ENCODE measurements at places on chromosomes 2 and 18.

- DNase-seq, result no peak
Measured at GRCh38 chr2:43149482-43150107, 76.8 kb downstream of the ZFP36L2 start.

DNA sequence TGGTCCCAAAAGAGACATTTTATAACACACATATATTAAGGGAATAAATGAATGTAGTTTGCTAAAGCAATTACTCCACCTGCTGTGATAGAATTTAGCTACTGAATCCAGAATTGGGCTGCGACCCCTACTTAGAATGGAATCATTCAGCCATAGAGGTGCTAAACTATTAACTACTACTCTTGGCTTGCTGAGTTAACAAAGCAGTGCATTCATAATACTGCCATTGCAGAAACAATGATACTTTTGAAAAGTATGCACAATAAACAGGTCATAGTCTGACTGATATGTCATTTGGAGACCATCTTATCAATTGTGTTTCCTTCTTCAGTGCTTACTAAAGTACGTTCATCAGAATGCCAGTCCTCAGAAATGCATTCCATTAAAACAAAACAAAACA lies 273.6 kb downstream of the PIEZO2 start:
- no peak for DNase-seq

- DNase-seq, result peak; percentile 75
Measured at GRCh38 chr18:13612196-13612997, 114.0 kb downstream of the FAM210A start.

DNA sequence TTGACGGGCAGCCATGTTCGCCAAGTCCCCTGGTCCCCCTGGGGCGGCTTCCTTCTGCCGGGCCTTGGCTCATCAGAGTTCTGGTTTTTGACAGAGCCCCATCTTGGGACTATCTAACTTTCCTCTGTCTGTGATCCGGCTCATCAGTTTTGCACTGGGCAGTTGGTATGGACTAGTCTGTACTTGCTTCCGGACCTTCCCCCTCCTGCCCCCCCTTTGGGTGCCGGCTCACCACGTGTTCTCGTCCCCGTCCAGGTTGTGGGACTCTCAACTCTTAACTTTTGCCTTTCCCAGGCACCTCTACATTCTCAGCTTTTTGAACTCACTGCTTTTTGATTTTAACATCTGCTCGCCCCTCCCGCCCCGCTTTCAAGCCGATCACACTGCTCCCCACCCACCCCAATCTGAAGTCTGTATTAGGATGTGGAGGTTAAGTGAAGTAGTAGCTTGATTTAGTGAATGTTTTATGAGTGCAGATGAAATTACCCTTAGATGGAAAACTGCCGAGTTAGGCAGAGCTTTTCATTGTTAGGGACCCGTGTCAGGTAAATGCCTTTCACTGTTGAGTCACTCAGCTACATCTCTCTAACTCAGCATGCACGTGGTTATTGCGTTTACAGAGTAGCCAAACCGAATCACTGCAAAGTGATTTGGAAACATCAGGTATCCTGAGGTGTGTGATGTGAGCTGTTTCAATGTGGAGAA lies 874 bp downstream of the WDR43 start:
- DNase-seq, result no peak

DNA sequence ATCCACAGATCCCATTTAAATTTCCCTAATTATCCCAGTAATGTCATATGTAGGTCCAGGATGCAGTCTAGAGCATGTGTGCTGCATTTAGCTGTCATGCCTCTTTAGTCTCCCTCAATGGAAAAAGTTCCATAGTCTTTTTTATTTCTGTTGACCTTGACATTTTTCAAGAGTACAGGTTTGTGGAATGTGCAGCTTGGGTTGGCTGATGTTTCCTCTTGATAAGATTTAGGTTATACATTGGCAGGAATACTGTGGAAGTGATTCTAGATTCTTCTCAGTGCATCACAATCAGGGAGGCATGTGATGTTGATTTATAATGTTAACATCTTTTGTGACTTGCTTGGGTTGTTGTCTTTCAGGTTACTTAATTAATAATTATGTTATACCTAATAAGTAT lies 42.5 kb downstream of the PPM1B start:
- no peak for DNase-seq

GRCh38 chr18:72840109-72840508 lies 27.7 kb downstream of the NETO1 start:
- no peak for DNase-seq

DNA sequence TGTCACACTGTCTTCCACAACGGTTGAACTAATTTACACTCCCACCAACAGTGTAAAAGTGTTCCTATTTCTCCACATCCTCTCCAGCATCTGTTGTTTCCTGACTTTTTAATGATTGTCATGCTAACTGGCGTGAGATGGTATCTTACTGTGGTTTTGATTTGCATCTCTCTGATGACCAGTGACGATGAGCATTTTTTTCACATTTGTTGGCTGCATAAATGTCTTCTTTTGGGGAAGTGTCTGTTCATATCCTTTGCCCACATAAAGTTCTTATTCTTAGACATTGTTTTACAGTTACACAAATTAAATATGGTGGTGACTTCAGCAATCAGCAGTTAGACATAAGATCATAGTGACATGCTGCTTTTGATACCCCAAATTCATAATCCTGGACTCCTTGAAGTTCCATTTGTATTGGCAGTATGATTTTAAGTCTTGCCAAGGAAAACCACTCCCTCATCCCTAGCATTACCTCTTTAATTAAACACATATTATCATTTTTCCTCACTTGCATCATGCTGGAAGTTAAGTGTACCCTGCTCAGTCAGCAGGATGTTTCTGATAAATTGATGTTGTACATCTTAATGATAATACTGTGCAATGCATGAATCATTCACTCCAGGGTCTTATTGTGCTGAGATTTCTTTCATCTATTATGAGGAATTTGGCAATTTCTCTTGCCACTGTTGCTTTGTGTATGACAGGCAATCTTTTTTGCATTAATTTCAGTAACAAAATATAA lies 67.6 kb upstream of the STAT1 start:
- no peak for DNase-seq

DNA sequence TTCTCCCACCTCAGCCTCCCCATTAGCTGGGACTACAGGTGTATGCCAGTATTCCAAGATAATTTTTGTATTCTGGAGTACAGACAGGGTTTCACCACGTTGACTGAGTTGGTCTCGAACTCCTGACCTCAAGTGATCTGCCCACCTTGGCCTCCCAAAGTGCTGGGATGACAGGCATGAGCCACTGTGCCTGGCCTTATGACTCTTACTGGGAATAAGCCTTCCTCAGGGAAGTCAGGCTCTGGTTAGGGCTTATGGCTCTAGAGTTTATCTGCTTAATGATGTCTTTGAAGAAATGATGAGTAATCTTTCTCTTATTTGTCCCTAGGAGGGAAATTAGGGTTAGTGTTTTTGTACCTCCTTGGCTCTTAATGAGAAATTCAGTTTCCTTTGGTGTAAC lies 187.7 kb downstream of the FAM210A start:
- DNase-seq, result no peak

DNA sequence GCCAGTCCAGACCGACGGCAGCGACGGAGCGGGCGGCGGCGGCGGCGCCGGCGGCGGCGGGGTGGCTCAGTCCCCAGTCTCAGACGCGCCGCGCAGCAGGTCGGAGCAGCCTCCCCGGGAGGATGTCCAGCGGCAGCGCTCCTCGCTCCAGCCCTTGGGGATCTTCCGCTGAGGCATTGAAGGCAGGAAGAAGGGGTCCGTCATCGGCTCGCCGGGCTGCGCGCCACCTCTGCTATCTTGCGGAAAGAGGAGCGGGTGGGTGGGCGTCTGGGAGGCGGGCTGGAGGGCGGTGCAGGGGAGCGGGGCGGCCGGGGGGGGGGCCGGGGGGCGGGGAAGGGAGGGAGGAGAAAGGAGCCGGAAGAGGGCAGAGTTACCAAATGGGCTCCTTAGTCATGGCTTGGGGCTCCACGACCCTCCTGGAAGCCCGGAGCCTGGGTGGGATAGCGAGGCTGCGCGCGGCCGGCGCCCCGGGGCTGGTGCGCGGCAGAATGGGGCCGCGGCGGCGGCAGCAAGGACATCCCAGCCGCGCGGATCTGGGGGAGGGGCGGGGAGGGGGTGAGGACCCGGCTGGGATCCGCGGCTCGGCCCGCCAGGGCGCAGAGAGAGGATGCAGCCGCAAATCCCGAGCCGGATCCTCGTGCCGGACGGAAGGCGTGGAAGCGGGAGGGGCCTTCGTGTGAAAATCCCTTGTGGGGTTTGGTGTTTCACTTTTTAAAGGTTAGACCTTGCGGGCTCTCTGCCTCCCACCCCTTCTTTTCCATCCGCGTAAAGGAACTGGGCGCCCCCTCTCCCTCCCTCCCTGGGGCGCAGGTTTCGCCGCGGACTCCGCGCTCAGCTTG lies at the start of gene NETO1:
NETO1 (minus strand) TSS at position 242 of the 839 bp plus-strand sequence. CDS start 696 bp downstream, outside the sequence.
- DNase-seq, result no peak

DNA sequence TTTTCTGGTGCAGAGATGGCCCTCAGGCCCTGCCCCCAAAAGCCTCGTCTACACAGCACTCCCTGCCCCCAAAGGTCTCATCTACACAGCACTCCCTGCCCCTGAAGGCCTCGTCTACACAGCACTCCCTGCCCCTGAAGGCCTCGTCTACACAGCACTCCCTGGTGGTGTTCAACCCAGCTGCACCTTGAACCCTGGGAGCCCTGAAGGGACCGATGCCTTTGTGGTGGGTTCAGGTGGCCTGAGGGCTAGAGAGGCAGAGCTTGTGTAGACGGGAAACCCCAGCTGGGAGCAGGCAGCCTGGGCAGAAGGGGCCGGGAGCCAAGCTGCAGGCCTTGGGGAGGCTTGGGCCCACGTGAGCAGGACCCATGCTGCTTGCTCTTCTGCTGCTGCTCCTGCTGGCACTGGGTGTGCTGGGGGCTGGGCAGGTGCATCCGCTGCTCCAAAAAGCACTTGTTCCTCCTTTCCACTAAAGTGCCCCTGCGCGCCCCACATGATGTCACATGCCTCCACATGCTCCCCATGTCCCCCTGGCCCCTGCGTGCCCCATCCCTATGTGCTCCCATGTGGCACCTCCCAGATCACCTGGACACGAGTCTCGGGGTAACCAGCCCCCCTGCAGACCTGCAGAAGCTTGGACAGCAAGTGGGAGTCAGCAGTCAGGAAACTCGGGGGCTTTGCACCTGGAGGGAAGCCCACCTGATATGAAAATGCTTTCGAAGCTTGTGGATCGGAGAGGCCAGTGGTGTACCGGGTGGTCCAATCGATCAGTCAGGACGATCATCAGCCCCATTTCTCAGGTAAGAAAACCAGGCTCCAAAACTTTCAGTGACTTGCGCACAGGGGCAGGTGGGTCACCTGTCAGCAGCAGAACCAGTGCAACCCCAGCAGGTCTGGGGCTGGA lies 94.9 kb upstream of the CTDP1 start:
- no peak for DNase-seq

DNA sequence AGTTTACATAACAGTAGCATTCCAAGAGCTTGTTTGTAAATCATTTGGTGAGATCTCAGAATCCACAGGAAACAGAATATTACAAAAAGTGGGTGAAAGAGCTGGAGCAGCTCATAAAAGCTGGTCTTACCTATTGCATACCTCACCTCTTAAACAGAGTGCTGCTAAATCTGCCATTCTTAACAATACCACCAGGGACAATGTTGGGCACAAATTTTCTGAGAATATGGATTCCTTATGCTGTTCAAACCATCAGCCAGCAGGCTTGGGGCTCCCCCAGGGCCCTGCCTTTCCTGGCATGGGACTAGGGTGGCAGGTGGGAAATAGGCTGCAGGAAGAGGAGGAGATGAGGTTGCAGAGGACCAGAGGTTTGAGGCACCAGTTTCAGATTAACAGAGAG lies 55.6 kb downstream of the TGFA start:
- no peak for DNase-seq

- DNase-seq, result no peak
Measured at GRCh38 chr18:57855551-57855950, 52.4 kb upstream of the ATP8B1 start.

- no peak for DNase-seq
Measured at GRCh38 chr2:118993392-118993752, 51.4 kb downstream of the MARCO start.

GRCh38 chr2:143725400-143725799 lies 596.2 kb downstream of the ARHGAP15 start:
- DNase-seq, result no peak

GRCh38 chr18:74608681-74609080 lies 11.0 kb downstream of the ZNF407 start:
- DNase-seq, result no peak

DNA sequence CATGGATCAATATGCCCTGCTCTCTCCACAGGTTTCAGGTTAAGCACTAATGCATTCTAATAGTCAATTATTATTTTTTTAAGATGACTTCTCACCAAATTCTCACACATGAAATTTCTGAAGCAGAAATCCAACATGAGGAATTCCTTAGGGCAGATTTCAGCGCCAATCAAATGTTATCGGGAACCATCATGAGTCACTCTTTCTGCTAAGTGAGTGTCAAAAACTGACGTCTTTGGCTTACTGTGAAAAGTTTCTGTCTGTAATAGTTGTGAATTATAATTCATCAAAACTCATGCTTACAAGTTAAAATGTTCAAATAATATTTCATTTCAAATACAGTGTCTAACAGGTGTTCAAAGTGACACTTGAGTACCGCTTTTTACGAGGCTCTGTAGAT lies 1038.6 kb downstream of the SOCS6 start:
- DNase-seq, result no peak

GRCh38 chr2:139626128-139626527 lies 845.9 kb upstream of the NXPH2 start:
- DNase-seq, result no peak

All from T-cell (primary cell).